ENCODE measurements at places on chromosomes 12 and 14. TPM values are rescaled to one million over a fixed set of nuclear protein-coding genes. Genes with fewer than 3 reads are reported as not detected.

IL31 gene
- not detected for total RNA-seq

NGB gene
- total RNA-seq = not detected

FICD gene
- 10.6 TPM for total RNA-seq

LMNTD1 gene
- total RNA-seq = not detected

CRIP2 gene
- total RNA-seq = 71.4 TPM

CPNE6 gene
- not detected for total RNA-seq

RHEBL1 gene
- total RNA-seq = not detected

AKAP3 gene
- 3.6 TPM for total RNA-seq

CRIP1 gene
- total RNA-seq = 41.4 TPM

TMCC3 gene
- total RNA-seq = 9.2 TPM

CCDC177 gene
- total RNA-seq = not detected

ATL1 gene
- total RNA-seq = 5.0 TPM

PPFIA2 gene
- total RNA-seq = 1.6 TPM

LRRIQ1 gene
- total RNA-seq = not detected
